ENCODE measurements at places on chromosomes 12 and 14. TPM values are rescaled to one million over a fixed set of nuclear protein-coding genes. Genes with fewer than 3 reads are reported as not detected.

GRCh38 chr12:56537546-56537945 lies 15.9 kb downstream of the RBMS2 start:
- no peak overlapping the region for H3K4me3 ChIP-seq
- H3K4me1 ChIP-seq, result no peaks in the 10 kb centered on the region

- H3K36me3 ChIP-seq, result no peaks in the 10 kb centered on the region
- peaks cover 3% of the 10 kb centered on the region for H3K4me1 ChIP-seq
- no peaks in the 10 kb centered on the region for H3K27me3 ChIP-seq
- no peak for DNase-seq
- no peak overlapping the region for H3K27ac ChIP-seq
Observed at GRCh38 chr14:104724981-104725771, 1.1 kb downstream of the ADSS1 start.

DNA sequence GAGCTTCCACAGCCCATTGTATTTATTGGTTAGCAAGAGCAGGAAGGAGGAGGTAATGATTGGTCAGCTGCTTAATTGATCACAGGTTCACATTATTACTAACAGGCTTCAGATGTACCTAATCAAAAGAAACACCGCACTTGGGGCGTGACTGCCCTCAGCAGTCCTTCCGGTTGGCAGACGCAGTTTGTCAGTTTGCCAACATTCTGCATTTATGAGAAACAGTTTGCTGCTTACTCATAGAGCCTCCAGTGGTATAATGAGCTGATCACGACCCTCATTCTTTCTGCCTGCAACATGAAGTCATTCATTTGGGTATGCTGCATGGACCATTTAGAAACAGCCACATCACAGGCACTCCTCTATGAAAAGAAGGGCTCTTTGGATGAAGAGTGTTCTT lies 42.5 kb upstream of the PPM1H start:
- DNase-seq, result no peak
- no peaks in the 10 kb centered on the region for H3K36me3 ChIP-seq
- no peaks in the 10 kb centered on the region for H3K27me3 ChIP-seq
- no peak overlapping the region for H3K27ac ChIP-seq

GRCh38 chr14:79783041-79783440 lies 428.3 kb downstream of the DIO2 start:
- H3K36me3 ChIP-seq, result no peaks in the 10 kb centered on the region
- DNase-seq, result no peak
- H3K4me1 ChIP-seq, result no peaks in the 10 kb centered on the region

- no peaks in the 10 kb centered on the region for H3K36me3 ChIP-seq
- H3K27me3 ChIP-seq, result no peaks in the 10 kb centered on the region
- no peak overlapping the region for H3K27ac ChIP-seq
- no peak overlapping the region for H3K4me3 ChIP-seq
Observed at GRCh38 chr14:73372529-73372928, 85.8 kb downstream of the NUMB start.

GRCh38 chr12:96211988-96212387 lies 17.8 kb downstream of the ELK3 start:
- no peak overlapping the region for H3K27ac ChIP-seq
- no peak for DNase-seq
- no peaks in the 10 kb centered on the region for H3K36me3 ChIP-seq
- H3K27me3 ChIP-seq, result no peaks in the 10 kb centered on the region
- H3K4me1 ChIP-seq, result peaks cover 1% of the 10 kb centered on the region
- H3K4me3 ChIP-seq, result no peak overlapping the region

Gene TMPRSS12
- total RNA-seq, result not detected
